ENCODE measurements at places on chromosomes 2 and 18. TPM values are rescaled to one million over a fixed set of nuclear protein-coding genes. Genes with fewer than 3 reads are reported as not detected.

- H3K4me1 ChIP-seq, result no peaks in the 10 kb centered on the region
- no peak for DNase-seq
- no peak overlapping the region for H3K4me3 ChIP-seq
- H3K27ac ChIP-seq, result no peak overlapping the region
These were observed 22.3 kb downstream of the ADCYAP1 start for GRCh38 chr18:926946-927345.

DNA sequence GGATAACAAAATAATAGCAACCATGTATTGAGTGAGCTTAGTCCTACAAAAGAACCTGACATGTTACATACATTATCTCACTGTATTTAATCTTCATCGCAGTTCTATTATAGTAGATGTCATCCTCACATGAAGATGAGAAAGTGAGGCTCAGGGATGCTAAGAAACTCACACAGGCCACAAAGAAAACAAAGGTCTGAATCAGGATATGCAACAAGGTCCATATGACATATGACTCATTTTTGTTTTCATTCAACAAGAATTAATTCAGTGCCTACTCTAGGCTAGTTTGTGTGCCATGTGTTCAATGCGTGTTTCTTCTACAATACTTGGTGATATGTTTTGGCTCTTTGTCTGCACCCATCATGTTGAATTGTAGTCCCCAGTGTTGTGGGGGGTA is 219.7 kb upstream of the EPHA4 start:
- H3K4me1 ChIP-seq, result peaks cover 30% of the 10 kb centered on the region
- no peak overlapping the region for H3K4me3 ChIP-seq
- peaks cover 2% of the 10 kb centered on the region for H3K27me3 ChIP-seq
- no peak for DNase-seq
- H3K36me3 ChIP-seq, result no peaks in the 10 kb centered on the region
- no peak overlapping the region for H3K27ac ChIP-seq

DNA sequence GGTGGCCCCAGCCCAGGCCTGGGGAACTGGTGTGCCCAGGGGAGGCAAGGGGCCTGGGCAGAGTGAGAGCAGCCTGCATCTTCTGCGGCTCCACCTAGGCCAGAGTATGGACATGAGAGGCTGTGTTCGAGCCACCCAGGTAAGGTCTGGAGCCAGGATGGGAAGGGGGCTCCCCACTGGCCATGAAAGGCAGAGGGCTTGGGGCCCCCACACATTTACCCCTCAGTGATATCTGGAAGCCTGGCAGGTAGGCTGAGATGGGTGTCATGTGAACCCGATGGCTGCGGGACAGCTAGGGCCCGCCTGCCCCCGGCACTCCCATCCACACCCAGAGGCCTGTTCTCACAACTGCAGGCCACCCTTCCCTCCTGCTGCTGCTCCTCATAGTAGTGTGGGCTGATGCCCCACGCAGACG is 13.2 kb downstream of the ADRA2B start:
- no peaks in the 10 kb centered on the region for H3K36me3 ChIP-seq
- H3K4me3 ChIP-seq, result no peak overlapping the region
- no peak for DNase-seq
- no peaks in the 10 kb centered on the region for H3K27me3 ChIP-seq

DNA sequence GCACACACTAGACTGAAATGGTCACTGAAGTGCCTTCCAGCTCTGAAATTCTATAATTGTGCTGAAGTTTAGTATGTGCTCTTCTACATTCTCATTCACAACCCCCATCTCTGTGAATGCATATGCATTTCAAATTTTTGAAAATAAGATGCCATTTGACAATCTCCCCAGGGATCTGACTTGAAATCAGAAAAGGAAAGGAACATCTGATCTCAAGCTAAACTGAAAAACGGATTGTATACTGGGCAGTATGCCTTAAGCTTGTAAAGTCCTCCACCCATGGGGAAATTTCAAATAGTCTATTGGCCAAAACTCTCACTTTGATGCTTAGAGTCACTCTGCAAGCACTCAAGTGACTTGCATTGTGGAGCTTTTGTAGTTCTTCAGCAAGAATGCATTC is 22.9 kb downstream of the FAP start:
- H3K27me3 ChIP-seq, result peaks cover 3% of the 10 kb centered on the region
- no peak overlapping the region for H3K27ac ChIP-seq
- DNase-seq, result no peak
- no peak overlapping the region for H3K4me3 ChIP-seq

DNA sequence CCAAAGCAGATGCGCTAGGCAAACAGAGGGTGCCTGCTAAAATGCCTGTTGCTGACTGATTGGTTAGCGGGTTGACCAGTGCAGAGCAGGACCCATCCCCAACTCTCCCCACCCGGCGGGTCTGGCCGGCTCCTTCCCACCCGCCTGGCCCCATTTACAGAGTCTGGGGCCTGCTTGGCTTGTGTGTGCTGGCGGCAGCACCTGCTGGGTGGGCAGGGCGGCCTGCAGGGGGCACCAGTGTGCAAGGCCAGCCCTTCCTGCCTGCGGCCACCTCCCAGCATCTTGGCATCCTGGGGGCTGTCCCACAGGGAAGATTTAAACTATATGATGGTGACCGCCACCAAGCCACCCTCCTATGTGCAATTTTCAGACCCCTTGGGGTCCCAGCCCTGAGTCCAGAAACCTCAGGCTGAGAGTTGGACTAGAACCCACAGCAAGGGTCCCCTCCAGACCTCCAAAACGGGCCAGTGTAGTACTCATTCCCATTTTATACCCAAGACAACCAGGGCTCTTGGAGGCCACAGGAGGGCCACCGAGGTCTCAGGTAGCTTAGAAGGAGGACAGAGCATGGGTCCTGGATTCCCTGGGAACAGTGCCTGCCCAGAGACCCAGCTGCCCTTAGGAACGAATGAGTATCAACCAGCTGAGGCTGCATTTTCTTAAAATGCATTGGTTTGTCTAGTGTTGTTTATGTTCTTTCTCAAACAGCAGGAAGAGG is 173.6 kb downstream of the SMAD7 start:
- H3K27ac ChIP-seq, result no peak overlapping the region
- peaks cover 8% of the 10 kb centered on the region for H3K36me3 ChIP-seq
- H3K4me3 ChIP-seq, result no peak overlapping the region
- no peaks in the 10 kb centered on the region for H3K27me3 ChIP-seq

GRCh38 chr2:104321116-104321795 is 532.7 kb upstream of the POU3F3 start:
- no peaks in the 10 kb centered on the region for H3K36me3 ChIP-seq
- peaks cover 34% of the 10 kb centered on the region for H3K4me1 ChIP-seq
- no peak overlapping the region for H3K4me3 ChIP-seq

DNA sequence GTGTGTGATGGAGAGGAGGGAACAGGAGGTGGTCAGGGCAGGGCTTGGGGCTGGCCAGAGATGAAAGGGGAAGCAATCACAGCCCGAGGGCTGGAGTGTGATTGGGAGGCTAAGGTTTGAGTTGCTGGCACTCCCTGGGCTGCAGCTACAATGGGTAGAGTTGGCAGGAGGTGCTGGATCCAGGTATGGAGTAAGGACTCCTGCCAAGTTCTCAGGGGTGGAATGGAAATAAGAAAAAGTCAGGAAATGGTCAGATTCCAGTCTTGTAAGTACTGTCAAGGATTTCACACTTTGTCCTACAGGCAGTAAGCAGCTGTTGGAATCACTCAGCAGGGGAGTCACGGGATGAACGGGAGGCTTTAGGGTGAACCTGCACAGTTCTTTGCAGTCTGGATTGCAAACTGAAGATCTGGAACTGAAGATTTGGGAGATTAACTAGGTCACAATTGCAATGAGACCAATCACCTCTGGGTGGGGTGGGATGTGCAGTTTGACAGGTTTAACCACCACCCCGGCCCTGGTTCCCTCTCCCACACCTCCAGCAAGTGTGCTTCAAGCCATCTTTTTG is 10.9 kb upstream of the INPP5D start:
- H3K36me3 ChIP-seq, result no peaks in the 10 kb centered on the region
- H3K4me1 ChIP-seq, result peaks cover 10% of the 10 kb centered on the region

- H3K36me3 ChIP-seq, result no peaks in the 10 kb centered on the region
- no peak overlapping the region for H3K27ac ChIP-seq
These were observed 4.9 kb downstream of the STAT4 start for GRCh38 chr2:191145769-191146471.

DNA sequence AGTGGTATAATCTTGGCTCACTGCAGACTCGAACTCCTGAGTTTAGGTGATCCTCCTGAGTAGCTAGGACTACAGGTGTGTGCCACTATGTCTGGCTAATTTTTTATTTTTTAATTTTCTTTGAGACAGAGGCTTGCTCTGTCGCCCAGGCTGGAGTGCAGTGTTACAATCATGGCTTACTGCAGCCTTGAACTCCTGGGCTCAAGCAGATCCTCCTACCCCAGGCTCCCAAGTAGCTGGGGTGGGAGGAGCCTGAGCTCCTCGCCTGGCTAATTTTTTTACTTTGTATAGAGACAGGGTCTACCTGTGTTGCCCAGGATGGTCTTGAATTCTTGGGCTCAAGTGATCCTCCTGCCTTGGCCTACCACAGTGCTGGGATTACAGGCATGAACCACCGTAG is 62.5 kb downstream of the BABAM2 start:
- no peak overlapping the region for H3K27ac ChIP-seq
- no peak overlapping the region for H3K4me3 ChIP-seq
- no peak for DNase-seq
- H3K36me3 ChIP-seq, result peaks cover 8% of the 10 kb centered on the region
- peaks cover 8% of the 10 kb centered on the region for H3K4me1 ChIP-seq

- no peaks in the 10 kb centered on the region for H3K27me3 ChIP-seq
- H3K27ac ChIP-seq, result no peak overlapping the region
- H3K4me1 ChIP-seq, result peaks cover 18% of the 10 kb centered on the region
- no peak for DNase-seq
- peaks cover 13% of the 10 kb centered on the region for H3K36me3 ChIP-seq
These were observed 95.1 kb downstream of the MRO start for GRCh38 chr18:50724751-50725151.

GRCh38 chr2:240327566-240327965 is 107.9 kb upstream of the GPC1 start:
- H3K4me1 ChIP-seq, result peaks cover 17% of the 10 kb centered on the region
- peak overlapping the region; percentile 62 for H3K27ac ChIP-seq
- H3K27me3 ChIP-seq, result no peaks in the 10 kb centered on the region
- H3K36me3 ChIP-seq, result no peaks in the 10 kb centered on the region
- H3K4me3 ChIP-seq, result no peak overlapping the region
- DNase-seq, result no peak

DNA sequence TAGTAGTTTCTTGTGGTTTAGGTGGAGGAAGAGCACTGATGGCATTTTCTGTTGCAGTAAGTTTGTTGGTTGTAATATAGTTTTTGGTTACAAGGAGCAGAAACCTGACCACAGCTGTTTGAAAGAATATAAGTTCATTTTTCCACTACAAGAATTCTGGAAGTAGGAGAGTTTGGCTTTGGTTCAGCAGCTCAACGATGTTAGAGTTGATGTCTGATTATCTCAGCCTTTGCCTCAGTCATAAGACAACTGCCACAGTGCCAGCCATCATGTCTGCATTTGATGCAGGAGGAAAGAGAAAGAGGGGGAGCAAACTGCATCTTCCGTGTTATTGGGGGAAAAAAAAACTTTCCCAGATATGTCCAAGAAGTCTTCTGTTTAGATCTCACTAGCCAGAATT is 119.1 kb downstream of the LYPD1 start:
- no peak overlapping the region for H3K27ac ChIP-seq
- no peaks in the 10 kb centered on the region for H3K36me3 ChIP-seq
- DNase-seq, result no peak
- H3K4me3 ChIP-seq, result no peak overlapping the region
- H3K27me3 ChIP-seq, result no peaks in the 10 kb centered on the region

DNA sequence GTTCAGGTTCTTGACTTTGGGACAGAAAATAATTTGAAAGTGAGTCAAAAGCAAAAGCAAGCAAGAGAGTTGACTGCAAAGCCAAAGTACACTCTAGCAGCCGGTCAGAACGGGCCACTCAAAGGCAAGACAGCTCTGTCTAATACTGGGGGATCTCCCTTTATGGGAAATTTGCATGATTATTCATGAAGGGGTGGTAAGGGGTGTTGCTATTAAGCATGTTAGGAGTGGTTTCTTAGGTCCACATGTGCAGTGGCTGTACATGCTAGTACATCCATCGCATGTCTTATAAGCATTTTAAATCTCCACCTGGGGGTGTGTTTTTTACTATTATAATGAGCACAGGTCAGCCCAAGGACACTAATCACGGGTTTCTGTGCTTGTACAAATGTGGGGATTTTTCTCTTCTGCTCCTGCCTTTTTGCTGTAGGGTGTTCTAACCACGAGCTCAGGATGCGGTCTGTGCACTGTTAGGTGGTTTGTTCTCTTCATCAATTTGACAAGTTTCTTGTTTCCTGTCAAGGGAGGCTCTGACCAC is 60.2 kb upstream of the SPP2 start:
- no peak for DNase-seq
- H3K4me3 ChIP-seq, result no peak overlapping the region
- no peaks in the 10 kb centered on the region for H3K27me3 ChIP-seq
- H3K4me1 ChIP-seq, result peaks cover 15% of the 10 kb centered on the region
- H3K36me3 ChIP-seq, result peaks cover 4% of the 10 kb centered on the region
- H3K27ac ChIP-seq, result no peak overlapping the region

DNA sequence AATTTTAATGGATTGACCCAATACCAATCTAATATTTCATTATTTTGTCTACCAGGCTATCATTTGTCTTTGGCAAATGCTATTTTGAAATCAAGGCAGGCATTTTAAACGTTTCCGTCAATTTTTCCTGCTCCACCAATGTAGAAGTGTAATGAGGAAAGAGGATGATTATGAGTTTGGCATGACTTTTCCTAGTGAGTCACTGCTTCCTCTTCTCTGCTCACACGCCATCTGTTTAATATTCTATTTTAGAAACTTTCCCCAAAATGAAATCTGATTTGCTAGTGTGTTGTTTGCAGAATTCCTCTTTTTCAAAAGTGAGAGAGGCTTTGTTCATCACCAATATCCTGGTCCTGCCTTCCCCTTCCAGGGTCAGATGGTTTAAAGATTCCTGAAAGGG is 42.5 kb upstream of the PID1 start:
- H3K27ac ChIP-seq, result no peak overlapping the region
- no peaks in the 10 kb centered on the region for H3K36me3 ChIP-seq
- no peaks in the 10 kb centered on the region for H3K4me1 ChIP-seq

DNA sequence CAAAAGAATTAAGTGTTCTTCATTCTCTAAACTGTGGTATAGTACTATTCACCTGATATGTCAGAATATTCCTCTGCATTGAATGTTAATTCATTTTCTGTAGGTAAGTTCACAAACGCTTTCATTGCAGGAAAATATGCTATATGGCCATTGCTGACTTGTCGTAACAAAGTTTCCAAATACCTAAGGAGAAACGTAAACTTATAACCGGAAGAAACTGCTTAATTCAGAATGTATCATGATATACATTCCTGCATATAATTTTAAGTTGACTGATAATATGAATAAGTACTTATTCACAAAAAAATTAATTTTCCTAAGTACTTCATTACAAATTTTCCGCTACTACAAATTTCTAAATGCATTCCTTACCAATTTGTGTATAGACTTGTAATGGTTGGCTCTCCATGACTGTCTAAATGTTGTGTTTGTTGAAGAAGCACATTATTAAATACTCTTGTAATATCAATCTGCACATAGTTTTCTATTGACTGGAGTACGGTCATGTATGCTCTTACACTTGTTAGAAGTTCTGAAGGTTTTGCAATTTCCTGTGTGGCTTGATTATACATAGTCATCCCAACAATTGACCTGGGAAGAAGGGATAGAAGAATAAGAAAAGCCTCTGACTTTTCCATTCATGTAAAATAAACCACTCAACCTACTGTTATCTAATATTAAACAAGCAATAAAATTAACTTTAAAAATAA is 85.4 kb downstream of the NCKAP1 start:
- H3K27ac ChIP-seq, result no peak overlapping the region
- no peak for DNase-seq
- H3K36me3 ChIP-seq, result peaks cover 22% of the 10 kb centered on the region
- H3K27me3 ChIP-seq, result no peaks in the 10 kb centered on the region

Gene C2orf78
- total RNA-seq, result not detected

Gene GREB1
- total RNA-seq, result 143 TPM

Gene SPRED2
- 55.4 TPM for total RNA-seq

Gene TMEM178A
- 12.0 TPM for total RNA-seq

Gene FSHR
- total RNA-seq, result not detected

All from neural crest cell (in vitro differentiated cells).